ENCODE measurements at places on chromosomes 16 and 17.

DNA sequence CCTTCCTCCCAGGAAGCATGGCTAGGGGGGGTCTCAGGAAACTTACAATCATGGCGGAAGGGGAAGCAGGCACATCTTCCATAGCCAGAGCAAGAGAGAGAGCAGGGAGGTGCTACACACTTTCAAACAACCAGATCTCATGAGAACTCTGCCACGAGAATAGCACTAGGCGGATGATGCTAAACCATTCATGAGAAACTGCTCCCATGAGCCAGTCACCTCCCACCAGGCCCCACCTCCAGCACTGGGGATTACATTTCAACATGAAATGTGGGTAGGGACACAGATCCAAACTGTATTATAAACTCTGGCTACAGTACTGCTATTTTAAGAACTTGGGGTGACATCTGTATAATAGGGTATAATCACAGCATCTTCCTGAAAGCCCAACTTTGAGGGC is 83.1 kb upstream of the CACNG5 start:
- no peak for DNase-seq

DNA sequence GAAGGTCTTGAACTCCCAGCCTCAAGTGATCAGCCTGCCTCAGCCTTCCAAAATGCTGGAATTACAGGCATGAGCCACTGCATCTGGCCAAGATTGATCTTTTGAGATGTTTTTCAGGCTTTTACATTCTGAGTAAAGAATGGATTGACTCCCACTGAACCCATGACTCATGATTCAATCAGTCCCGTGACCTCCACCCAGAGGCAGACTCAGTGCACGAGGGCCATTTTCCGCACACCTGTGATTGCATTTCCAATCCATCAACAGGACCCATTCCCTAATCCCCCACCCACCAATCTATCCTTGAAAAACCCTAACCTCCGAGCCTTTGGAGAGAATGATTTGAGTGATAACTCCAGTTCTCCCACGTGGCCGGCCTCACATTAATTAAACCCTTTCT is 40.4 kb upstream of the PRKCB start:
- DNase-seq, result no peak

GRCh38 chr16:81513204-81514040 is 68.8 kb downstream of the CMIP start:
- peak; percentile 91 for DNase-seq

GRCh38 chr16:1651094-1651973 is 26.7 kb upstream of the JPT2 start:
- DNase-seq, result no peak

- no peak for DNase-seq
These were observed 2.9 kb upstream of the GSDMB start for GRCh38 chr17:39921323-39921722.

- no peak for DNase-seq
These were observed 16.2 kb downstream of the CA4 start for GRCh38 chr17:60165971-60166370.

DNA sequence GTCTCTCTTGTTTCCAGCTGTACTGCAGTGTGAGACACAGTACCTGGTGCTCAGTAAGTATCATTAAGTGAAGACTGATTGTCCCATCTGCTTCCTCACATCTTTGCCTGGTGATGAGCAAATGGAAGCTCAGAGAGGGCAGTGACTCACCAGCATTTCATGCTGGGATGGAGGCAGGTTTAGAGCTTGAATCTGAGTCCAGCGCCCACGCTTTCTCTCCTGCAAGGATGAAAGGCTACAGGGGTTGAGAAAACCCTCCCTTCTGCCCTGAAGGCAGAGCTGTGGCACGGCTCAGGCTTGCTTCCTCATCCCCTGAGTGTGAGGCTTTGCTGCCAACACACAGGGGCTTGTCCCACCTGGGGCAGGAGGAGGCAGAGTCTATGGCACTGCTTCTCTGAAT is 1.5 kb upstream of the RNF112 start:
- no peak for DNase-seq

DNA sequence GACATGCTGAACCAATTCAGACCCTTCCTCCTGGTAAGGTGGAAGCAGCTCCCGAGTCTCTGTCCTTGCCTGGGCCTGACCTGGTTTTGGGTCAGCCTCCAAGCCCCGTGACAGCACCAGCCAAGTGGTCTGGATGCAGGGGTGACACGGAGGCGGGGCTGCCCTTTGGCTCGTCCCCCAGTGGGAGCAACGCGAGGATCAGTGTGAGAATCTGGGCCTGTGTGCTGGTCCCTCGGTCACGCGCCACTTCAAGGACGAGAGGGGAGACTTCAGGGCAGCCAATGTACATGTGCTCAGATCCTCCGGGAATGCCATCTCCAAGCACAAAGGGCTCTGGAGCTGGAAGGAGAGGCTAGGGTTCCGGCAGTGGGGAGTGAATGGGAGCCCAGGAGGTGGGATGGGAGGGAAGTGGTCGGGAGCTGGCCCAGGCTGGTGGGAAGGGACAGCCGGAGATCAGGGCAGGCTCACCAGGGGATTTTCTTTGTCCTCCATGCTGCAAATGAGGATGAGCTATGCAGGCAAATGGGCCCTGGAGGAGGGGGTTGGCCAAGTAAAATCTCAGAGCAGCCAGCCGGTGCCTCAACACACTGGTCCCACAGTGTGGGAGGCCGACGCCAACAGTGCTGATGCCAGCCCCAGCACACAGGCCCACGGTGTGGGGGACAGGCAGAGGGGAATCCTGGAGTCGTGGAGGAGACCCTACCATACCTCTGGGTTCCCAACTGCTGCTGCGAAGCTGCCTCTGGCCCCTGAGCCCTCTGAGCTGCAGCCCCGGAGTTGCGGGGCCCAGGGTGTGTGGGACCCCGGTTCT is 4.2 kb upstream of the NDRG4 start:
- DNase-seq, result peak; percentile 76

DNA sequence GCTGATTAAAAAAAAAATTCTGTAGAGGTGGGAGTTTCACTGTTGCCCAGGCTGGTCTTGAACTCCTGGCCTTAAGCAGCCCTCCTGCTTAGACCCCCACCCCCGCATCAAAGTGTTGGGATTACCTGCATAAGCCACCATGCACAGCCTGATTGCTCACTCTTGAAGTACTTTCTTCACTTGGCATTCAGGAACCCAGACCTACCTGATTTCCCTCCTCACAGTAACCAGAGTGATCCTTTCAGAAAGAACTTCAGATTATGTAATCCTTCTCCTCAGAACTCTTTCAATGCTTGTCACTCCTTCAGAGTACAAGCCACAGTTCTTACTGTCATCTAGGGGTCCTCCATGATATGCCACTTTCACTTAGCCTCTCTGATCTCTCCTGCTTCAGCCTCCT is 1.4 kb downstream of the EFCAB13 start:
- no peak for DNase-seq

GRCh38 chr16:27823421-27823820 is 240.1 kb downstream of the GSG1L start:
- peak; percentile 5 for DNase-seq

GRCh38 chr17:48202959-48203358 is 95.4 kb downstream of the SNX11 start:
- DNase-seq, result no peak

DNA sequence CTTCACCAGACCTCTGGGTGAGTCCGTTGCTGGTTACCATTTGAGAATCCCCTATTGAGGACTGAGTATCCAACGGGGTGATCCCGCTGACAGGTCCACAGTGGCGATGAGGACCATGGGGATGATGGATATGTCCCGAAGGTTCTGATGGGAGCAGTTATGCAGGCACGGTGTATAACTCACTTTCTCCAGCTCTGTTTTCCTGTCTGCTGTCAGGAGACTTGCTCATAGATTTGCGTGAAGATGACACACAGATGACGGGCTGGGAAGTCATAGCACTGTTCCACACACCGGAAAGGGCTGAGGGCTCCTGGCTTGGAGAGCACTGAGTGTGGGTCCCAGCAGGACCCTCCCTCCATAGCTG is 22.2 kb upstream of the ADCY7 start:
- DNase-seq, result no peak

GRCh38 chr17:81518785-81519283 is 6.2 kb upstream of the ACTG1 start:
- DNase-seq, result no peak

DNA sequence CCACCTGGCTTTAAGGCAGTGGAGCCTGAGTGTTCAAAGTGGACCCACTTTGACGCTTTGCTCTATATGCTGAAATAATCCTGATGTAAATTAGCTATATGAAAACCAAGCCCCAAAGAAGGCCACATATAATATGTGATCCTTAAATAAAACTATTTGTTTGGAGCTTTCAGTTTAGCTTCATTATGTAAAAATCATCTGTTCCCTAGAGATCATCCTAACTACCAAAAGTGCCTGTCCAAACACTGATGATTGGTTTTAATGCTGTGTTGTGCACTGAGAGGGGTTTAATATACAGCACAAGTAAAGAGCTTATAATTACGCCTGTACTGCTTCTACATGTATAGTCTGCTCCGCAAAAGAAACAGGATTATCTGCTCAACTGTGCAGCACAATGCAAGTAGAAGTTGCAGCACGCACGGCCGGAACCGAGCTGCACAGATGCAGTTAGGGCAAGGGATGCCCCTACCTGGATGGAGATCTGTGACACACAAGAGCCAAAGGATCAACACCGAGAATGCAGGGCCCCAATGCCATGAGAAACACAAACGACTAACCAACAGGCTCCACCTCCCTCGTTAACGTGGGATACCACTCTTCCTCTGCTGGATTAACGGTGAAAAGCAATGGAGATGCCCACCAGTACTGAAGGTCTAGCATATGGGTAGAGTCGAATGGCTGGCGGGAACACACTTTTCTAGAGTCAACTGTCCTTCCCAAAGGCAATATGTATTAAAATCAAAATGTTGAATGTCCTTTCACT is 20.5 kb downstream of the USP7 start:
- peak; percentile 40 for DNase-seq

- peak; percentile 90 for DNase-seq
These were observed 251.1 kb downstream of the SEC14L1 start for GRCh38 chr17:77391668-77392375.

DNA sequence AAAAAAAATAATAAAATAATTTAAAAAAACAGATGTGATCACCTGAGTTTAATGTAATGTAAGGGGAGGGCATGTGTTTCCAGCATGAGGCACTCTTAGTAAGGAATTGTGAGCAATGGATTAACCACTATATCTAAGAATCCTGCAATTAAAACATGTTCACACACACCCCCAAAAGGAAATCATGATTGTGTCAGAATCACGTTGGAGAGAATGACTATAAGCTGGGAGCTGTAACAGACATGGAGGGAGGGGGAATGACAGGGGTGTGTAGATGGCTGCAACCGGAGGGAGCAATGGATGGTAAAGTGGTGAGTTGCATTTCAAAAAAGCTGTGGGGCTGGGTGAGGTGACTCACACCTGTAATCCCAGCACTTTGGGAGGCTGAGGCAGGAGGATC is 13.6 kb upstream of the CCL22 start:
- DNase-seq, result no peak

GRCh38 chr17:5780476-5780875 is 196.2 kb upstream of the NLRP1 start:
- no peak for DNase-seq

DNA sequence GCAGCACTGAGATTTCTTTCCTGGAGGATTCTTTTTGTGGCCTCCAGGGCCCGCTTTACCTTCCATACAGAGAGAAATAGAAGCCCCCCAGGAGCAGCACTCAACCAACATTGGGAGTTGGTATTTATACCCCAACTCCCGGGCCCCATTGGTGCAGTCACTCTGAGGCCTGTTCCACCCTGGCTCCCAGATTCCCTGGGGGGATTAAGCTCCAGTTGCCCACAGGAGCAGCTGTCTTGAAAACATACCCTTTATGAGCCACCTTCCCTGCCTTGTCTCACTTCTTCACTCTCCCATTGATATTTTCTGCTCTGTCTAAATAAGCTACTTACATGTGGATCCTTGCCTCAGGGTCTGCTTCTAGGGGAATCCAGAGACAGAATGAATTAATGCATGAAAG is 167.8 kb downstream of the KATNIP start:
- no peak for DNase-seq

- peak; percentile 35 for DNase-seq
These were observed 24.3 kb downstream of the GOSR2 start for GRCh38 chr17:46947216-46947615.

- peak; percentile 86 for DNase-seq
These were observed at the start of gene SLFN12 for GRCh38 chr17:35432176-35433074. SLFN12 (minus strand) TSS chr17:35432500; CDS start chr17:35423028, 9,472 bp downstream.

DNA sequence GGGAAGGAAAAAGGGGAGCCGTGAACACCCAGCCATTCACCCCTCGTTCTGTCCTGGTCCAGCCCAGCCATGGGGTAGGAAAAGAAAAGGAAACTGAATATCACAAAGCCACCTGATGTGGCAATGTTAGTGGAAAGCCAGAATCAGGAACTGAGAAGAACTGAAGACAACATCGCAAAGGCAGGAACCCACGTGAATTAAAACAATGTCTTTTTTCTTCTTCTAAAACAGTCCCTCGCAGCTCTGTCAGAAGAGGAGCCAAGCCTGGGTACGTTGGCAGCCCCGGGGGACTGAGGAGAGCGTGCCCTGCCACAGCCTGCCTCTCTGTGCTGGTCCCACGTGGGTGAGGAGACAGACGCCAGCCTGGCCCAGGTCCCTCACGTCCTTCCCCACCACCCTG is 55.0 kb downstream of the ZNF423 start:
- DNase-seq, result no peak

GRCh38 chr17:1860978-1861377 is 31.2 kb downstream of the RPA1 start:
- DNase-seq, result no peak

DNA sequence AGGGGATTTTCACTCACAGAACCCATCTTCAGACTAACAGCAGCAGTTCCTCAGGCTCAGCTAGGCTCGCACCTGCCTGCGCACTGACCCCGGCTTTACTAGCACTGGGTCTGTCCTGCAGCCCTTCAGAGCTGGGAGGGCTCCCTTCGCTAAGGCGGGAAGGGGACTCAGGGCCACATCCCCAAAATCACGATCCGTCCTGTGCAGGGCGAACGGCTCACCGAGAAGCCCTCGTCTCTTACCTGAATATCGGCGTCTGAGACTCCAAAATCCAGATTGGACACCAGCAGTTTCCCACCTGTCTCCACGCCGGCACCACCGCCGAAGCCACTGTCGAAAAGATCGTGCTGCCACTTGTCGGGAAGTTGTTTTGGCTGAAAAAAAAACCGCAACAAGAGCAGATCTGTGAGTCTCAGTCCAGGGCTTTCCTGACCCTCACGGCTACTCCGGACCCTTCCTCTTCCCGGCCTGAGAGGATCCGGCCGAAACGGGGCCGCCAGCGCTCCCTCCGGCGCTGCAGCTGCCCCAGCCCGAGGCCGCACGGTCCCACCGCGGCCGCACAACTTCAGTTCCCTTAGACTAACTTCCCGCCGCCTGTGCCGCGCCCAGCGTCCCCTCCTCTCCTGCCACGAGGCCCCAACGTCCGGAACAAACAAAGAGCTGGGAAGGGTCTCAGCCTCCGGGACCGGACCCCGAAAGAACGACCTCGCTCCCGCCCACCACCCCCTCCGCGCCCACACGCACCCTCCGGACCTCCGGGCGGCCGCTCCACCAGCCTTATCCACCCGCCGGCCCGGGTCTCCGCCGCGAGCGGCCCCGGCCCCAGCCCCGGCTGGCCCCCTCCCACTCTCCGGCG is 711 bp downstream of the ALYREF start:
- DNase-seq, result no peak

Measured in posterior vena cava (tissue), 2 donors.